Activated CD4-positive, alpha-beta T cell treated with anti-CD3 and anti-CD28 coated beads, Interleukin-10, Interleukin-2, amounts not matched to agents 100 ng/mL and 50 ng/mL, durations not matched to agents 16 hours and 8 hours (primary cell): ENCODE measurements at places on chromosomes 6 and 20.

- no peak for DNase-seq
Observed at GRCh38 chr6:95686895-95687294, 109.6 kb downstream of the MANEA start.

GRCh38 chr20:12198281-12198680 is 280.6 kb downstream of the BTBD3 start:
- no peak for DNase-seq

DNA sequence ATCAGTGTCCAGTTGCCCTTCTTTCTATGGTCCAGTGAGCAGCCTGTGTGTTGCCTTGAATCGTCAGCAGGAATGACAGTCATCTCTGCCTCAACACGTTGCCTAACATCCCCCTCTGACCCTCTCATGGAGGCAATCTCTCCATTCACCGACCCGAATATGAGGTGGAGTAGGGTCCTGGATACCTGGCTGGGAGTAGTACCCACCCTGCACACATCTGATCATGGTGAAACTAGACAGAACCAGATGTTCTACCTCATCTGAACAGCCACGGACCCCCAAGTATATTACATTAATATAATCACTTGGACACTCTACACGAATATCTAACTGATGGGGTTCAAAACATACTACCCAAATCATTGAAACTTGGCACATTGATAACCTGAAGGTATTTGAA is 77.0 kb upstream of the COL21A1 start:
- DNase-seq: no peak

- DNase-seq: no peak
Observed at GRCh38 chr20:53896041-53896440, 174.4 kb downstream of the BCAS1 start.

- no peak for DNase-seq
Observed at GRCh38 chr6:80339421-80339820, 232.9 kb downstream of the BCKDHB start.

GRCh38 chr6:112030206-112030960 is 23.5 kb upstream of the CCN6 start:
- no peak for DNase-seq

DNA sequence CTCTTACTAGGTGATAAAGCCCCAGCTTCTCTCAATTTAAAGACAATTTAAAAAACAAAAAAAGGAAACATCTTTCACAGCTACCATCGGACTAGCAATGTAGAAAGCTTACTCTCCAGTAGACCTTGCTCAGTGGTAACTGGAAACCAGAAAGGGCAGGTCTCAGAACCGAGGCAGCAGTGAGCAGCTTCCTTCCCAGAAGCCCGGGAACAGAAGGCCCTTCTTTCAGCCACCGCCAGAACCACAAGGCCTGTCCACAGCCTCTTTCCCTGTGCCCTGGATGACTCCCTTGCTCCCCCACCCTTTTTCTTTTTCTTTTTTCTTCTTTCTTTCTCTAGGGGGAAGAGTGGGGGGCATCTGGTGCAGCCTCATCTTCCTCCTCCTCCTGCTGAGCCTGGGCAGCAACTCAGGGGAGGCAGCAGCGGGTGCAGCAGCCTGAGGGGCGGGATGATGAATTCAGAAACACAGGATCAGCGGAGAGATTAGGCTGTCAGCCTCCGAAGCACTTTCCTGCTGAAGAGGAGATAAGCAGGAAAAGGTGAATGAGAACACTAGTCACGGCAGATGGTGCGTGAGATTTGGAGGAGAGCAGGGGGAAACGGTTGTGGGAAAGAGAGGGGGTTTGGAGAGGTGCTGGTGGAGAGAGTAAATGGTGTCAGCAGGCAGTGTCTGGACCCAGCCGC is 158.5 kb downstream of the ID4 start:
- no peak for DNase-seq

DNA sequence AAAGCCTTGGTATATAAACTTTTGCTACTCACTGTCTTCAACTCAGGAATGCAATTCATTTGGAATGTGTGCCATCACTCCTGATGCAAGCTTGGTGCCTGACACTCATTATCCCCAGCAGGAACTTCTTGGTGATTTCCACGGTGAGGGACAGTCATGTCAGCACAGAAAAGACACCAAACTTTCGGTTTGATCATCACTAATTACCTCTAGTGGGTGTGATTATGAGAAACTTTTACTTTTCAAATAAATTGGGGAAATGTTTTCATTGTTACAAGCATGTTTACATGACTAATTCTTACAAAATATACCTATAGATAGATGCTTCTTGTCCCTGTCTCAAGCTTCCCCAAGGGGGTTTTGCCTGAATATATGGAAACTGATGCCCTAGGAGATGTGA is 40.9 kb downstream of the RPP40 start:
- DNase-seq: no peak

GRCh38 chr6:30917041-30917440 is 3.0 kb downstream of the VARS2 start:
- no peak for DNase-seq
